ENCODE measurements at places on chromosomes 13 and 19.

DNA sequence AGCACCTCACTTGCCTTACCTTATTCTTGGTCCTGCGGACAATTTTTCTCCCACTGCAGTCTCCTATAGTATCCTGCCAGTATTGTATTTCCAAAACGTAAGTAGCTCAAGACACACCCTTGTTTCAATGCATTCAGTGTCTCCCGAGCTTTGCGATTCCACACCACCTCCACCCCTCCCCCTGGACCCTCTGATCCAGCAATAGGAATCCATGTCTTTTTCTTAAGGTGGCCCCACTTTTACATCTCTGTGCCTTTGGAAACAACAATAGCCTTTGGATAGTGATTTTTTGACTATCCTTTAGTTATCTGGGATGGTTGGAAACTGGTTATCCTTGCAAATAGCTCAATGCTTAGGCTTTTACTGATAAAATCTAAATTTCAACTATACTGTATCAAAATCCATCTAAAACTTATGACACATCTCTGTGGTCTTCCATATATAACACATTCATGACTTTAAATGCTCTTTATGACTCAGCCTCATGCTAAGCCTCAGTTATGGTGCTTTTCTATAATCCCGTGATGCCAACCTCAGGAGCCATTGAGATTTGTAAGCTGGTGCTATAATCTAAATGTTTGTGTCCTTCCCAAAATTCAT lies 27.1 kb downstream of the FAM216B start:
- DNase-seq: no peak

GRCh38 chr13:34025746-34026145 lies 207.8 kb downstream of the RFC3 start:
- DNase-seq: no peak

- no peak for DNase-seq
Measured at GRCh38 chr13:41590643-41591042, 133.3 kb downstream of the RGCC start.

DNA sequence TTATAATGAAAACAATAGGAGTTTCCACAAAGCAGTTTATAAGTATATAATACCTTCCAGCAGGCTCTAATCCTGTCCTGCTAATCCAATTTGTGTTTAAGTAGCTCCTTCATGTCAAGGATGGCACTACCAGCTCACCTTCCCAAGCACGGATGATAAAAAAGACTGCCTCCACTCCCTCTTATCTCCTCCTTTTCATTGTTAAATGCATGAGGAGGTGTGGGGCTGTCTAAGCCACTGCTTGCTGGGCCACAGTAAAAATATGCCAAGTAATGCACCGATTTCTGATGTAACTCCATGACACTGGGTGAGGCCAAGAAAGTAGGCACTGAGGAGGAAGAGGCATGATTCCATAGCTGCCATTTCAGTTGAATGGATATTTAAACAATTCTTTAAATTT lies 193.1 kb downstream of the ZIC5 start:
- DNase-seq: no peak

DNA sequence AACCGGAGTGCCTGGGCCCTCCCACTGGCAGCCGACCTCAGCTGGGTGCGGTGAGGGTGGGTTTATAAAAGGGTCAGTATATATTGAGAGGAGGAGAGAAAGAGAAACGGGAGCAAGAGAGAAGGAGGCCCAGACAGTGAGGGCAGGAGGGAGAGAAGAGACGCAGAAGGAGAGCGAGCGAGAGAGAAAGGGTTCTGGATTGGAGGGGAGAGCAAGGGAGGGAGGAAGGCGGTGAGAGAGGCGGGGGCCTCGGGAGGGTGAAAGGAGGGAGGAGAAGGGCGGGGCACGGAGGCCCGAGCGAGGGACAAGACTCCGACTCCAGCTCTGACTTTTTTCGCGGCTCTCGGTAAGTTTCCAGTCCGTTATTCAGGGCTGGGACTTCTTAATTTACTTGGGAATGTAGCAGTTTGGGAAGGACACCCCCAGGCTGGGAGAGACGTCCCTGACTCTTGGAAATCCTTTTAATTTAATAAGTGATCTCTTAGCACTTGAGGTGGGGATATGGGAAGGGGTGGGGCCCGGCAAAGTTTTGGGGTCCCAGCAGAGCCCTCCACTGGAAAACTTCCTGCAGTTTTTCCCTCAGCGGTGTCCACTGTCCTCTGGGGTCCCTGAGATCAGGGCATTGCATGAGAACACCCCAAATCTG lies at the start of gene EMP3:
EMP3 (plus strand) TSS at position 288 of the 646 bp plus-strand sequence. CDS start 1,293 bp downstream, outside the sequence.
- peak; percentile 89 for DNase-seq

DNA sequence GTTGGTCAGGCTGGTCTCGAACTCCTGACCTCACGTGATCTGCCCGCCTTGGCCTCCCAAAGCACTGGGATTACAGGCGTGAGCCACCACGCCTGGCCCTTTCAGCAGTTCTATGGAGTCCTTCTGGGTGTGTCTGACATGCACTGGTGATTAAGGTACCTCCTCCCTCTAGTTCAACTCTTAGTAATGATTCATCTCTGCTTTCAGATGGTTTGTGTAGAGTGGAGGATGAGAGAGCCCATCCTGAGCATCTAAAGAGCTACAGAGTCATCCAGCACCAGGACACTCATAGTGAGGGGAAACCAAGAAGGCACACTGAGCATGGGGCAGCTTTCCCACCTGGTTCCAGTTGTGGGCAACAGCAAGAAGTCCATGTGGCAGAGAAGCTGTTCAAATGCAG lies 8.2 kb downstream of the ZNF584 start:
- no peak for DNase-seq

DNA sequence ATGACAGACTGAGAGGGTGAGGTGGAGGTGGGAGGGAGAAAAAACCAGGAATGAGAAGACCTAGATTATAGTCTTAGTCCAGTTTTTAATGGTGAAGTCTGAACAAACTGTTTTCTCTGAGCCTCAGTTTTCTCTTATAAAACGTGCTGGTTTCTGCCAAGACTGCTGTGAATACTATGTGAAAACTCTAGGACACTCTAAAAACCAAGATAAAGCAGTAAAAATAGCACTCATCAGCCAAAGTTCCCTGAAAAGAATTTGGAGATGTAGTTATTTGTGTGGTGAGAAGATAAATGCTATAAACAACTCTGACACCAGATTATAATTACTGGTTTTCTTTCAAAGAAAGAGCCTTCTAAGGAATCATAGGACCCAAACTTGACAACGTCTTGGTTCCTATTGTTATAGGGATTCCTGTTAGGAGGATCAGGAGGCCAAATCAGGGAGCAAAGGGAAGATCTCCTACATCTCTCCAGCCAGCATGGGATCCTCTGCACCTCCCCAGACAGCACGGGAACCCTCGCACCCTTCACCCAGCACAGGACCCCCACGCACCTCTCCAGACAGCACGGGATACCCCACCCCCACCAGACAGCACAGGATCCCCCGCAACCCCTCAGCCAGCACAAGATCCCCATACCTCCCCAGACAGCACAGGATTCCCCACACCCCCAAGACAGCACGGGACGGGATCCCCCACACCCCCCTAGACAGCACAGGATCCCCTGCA lies 130.2 kb downstream of the MIPEP start:
- no peak for DNase-seq

- no peak for DNase-seq
Measured at GRCh38 chr13:93625536-93625935, 398.9 kb downstream of the GPC6 start.

GRCh38 chr13:35213911-35214310 lies 262.6 kb downstream of the MAB21L1 start:
- DNase-seq: no peak

DNA sequence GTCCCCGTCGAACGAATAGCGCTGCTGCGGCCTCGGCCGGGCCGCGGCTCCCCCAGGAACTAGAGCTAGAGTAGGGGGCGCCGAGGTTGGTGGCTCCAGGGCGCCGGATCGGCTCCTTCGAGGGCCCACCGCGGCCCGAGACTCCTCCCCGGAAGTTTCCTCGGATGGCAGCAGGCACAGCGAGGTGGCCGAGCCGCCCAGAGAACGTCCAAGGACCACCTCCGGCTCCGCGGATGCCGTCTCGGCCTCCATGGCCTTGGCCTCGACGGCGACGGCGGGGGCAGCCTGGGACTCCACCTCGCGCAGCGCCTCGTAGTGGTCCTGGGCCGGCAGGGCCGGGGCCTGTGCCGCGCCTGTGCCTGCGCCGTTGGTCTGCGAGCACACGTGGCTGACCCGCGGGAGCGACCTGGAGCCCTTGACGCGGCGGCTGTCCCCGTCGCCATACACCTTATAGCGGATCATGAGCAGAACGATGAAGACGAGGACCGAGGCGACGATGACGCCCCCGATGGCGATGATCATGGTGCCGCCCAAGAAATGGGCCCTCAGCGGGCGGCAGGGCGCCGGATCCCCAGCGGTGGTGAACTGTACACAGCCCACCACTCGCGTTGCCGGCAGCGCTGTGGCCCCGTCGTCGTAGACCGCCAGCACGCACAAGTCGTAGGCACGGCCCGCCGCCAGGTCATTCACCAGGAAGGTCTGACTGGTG lies 11.8 kb downstream of the IFNL1 start:
- DNase-seq: no peak

DNA sequence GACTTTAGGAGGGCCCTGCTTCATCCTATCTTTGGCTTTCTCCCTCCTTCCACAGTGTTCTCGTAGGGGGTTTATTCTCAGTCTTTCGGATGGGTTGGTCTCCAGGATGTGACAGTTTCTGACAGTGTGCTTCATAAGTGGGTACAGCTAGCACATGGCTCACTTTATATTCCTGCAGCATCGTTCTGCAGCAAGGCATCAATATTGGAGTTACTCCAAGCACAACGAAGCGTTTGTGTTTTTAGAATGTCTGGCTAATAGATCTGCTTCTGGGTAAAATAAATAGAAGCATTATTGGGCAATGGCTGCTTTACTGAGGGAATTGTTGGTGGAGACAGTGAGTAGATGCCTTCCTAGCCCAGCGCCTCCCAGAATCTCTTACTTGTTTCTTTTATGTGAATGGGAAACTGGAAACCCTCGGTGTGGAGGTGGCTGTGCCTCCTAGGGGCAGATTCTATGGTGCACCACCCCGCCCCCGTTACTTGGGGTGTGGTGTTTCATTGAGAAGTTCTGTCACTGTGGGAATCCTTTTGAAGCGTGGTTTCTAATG lies 2.0 kb downstream of the FARP1 start:
- DNase-seq: no peak

GRCh38 chr13:43861863-43862262 lies 17.7 kb downstream of the CCDC122 start:
- DNase-seq: no peak

GRCh38 chr19:3115411-3115810 lies 20.4 kb upstream of the GNA15 start:
- no peak for DNase-seq

DNA sequence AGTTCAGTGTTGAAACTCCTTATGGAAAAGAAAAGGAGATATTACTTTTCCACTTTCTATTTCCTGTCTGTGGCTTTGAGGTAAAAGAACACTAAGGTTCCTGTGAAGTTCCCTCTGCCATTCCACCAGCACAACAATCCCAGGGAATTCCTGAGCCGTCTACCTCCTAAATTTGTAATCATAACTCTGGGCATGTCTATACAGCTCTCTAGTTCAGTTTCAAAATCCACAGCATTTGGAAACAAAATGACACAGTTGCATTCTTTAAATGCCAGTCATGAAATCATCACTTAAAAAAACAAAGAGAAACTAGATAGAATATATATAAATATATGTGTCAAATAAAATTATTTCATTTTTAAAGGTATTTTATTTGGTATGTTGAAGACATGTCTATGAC lies 9.0 kb upstream of the THSD1 start:
- DNase-seq: no peak

- DNase-seq: no peak
Measured at GRCh38 chr13:21684576-21684975, 13.7 kb downstream of the FGF9 start.

GRCh38 chr13:46648166-46648607 lies 95.2 kb downstream of the LRCH1 start:
- DNase-seq: no peak

DNA sequence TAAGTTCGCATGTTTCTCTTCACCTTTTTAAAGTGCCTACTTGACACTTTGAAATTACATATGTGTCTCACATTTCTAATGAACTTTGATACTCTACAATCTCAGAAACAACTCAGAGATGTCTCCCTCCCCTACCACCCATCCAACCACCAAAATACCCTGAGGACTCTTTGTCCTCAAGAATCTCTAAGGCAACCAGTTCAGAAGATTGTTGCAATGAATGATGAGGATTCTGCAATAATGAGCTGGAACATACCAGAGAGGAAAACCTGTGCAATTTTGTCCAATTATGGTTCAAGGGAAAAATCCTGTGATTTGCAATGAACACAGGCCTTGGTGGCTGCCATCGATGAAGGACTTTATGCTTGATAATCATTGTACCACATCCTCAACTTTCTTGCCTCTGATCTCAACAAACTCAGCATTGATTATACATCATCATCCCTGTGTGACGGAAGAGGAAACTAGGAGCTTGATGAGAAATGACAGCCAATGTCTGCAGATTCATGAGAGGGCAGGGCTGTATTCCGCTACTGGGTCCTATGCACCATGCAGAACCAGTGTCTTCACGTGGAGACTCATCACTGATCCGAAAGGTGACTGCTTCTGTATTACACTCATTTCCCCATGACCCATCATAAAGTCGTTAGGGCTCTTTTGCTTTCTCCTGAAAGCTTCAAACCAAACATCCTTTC lies 1.1 kb downstream of the FPR1 start:
- DNase-seq: no peak

DNA sequence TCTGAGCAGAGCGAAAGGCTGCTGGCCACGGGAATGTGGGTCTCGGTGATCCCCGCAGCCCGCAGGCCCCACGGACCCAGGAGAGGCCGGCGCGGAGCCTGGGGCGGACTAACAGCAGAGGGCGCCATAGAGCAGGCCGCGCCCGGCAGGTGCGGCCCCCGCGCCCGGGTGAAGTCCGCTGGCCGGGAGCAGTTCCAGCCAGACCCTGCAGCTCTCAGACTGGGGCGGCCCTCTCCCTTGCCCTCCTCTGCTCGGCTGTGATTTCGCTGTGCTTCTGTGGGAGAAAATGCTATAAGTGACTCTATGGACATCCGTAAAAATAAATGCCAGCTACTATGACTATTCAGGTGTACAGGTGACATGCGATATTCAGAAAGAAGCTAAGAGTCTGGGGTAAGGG lies 37.7 kb downstream of the GSX1 start:
- peak; percentile 69 for DNase-seq

- DNase-seq: no peak
Measured at GRCh38 chr13:32117701-32118100, 86.1 kb downstream of the FRY start.
